Neural crest cell (in vitro differentiated cells): ENCODE measurements at places on chromosomes 5 and 9. TPM values are rescaled to one million over a fixed set of nuclear protein-coding genes. Genes with fewer than 3 reads are reported as not detected.

GRCh38 chr9:120264528-120264927 is 315.4 kb downstream of the CDK5RAP2 start:
- no peak for DNase-seq

Gene CCNO
- total RNA-seq: 0.28 TPM in 1 of 2 replicates, not detected in the other

DNA sequence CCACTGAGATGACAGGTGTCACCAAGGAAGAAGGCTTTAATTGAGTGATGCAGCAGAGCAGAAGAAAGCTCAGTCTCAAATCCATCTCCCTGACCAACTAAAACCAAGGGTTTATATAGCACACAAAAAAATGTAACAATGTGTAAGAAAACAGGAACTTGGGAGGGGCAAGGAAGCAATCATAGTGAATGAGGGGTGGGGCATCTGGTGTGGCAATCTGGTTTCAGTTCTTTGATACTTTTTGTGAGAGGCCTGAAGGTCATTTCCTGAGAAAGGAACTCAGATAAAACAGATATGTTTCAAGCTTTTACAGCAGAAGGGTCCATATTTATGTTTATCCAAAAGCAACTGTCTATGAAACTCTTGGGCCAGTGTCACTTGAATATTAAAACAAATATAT is 19.7 kb downstream of the CD180 start:
- DNase-seq: no peak

DNA sequence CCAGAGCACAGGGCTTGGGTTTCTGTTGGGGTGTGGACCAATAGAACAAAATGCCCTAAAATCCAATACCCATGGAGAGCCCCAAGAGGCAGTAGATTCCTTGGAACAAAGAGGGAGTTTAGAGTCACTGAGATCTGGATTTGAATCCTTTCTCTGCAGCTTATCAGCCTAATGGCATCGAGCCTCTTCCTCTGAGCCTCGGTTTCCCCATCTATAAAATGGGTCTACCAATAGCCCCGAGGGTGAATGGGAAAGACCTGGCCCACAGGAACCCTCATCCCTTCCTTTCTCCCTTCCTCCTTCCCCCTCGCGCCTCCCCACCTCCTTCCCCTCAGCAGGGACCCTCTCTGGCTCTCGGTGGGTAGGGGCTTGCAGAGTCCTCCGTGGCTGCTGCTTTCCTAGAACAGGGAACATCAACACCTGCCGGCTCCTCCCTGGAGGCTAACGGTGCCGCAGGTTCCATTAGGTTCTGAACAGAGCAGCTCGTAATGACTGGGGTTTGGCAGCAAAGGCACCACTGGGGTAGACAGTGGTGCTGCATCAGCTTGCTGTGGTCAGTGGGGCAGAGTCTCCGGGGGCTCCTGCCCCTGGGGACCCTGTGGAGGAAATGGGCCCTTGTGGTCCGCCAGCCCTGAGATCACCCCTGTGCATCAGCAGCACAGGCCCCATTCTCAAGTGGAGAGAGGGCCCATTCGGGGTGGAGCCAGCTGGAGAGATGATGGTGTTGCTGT is 40.3 kb downstream of the NEK6 start:
- DNase-seq: no peak

- DNase-seq: no peak
Observed at GRCh38 chr5:29382780-29383179, 1810.7 kb upstream of the CDH6 start.

- DNase-seq: no peak
Observed at GRCh38 chr5:135376961-135377624, 21.9 kb downstream of the MACROH2A1 start.

DNA sequence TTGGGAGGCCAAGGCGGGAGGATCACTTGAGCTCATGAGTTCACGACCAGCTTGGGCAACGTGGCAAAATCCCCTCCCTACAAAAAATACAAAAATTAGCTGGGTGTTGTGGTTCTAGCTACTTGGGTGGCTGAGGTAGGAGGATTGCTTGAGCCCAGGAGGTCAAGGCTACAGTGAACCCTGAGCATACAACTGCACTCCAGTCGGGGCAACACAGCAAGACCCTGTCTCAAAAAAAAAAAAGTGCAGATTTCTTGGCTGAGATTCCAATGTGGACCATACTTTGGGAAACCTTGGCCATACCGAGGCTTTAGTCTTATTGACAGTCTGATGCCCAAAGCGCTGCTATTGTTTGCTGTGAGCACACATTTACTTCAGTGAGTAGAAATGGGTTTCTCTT is 113.6 kb upstream of the CLINT1 start:
- DNase-seq: no peak

Gene PDGFRB
- 10.8 and 15.3 TPM in 2 replicates for total RNA-seq

- no peak for DNase-seq
Observed at GRCh38 chr5:78798673-78799029, 150.1 kb upstream of the LHFPL2 start.

DNA sequence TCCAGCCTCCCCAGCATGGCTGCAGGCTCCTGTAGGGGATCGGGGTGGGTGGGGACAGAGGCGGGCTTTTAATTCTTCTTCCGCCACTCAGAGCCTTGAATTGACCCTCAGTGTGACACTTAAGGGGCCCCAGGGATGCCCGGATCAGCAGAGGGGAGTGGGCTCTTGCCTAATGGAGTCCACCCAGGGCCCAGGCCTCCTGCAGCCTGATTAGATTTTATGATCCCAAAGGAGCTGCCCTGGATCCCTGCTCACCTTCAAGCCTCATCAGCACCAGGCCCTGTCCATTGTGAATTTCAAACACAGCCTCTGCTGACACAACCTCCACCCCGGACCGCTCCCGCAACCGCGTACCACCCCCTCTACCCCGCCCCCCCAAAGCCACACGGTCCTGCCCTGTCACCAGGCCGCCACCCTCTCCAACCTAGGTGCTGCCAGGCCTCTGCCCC is 214.1 kb upstream of the IER5L start:
- DNase-seq: no peak

Gene ANKH
- total RNA-seq: 28.6 and 32.3 TPM in 2 replicates

DNA sequence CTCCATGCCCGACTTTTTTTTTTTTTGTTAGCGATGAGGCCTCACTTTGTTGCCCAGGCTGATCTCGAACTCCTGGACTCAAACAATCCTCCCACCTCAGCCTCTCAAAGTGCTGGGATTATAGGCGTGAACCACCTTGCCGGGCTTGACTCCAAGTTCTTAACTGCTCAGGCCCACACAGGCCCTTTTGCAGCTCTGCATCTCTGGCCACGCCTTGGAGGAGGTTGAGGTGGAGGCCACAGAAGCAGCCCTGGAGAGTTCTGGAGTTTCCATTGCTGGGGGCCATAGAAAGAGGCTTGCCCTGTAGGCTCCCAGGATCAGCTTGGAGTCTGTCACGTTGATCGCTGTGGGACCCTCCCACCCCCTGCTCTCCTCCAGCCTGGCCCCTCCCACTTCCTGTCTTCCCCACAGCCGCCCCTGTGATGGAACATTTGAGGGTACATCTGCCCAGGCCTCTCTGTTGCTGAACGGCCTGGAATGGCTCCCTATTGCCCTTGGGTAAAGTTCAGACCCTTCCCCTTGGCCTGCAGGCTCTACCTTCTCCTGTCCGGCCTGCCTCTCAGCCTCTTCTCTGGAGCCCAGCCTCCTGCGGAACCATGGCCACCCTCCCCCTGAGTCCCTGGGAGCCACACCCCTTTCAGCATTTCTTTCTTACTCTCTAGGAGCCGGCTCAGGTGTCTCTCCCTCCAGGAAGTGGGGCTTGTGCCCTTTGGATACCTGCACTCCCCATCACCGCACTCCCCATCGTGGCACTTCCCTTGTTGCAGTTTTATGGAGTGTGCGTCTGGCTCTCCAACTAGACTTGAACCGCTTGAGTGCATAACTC is 30.4 kb upstream of the IER5L start:
- DNase-seq: no peak

Gene SNX2
- 72.7 and 75.6 TPM in 2 replicates for total RNA-seq

- peak; percentile 68 for DNase-seq
Observed at GRCh38 chr5:168885324-168886120, 306.4 kb upstream of the PANK3 start.

DNA sequence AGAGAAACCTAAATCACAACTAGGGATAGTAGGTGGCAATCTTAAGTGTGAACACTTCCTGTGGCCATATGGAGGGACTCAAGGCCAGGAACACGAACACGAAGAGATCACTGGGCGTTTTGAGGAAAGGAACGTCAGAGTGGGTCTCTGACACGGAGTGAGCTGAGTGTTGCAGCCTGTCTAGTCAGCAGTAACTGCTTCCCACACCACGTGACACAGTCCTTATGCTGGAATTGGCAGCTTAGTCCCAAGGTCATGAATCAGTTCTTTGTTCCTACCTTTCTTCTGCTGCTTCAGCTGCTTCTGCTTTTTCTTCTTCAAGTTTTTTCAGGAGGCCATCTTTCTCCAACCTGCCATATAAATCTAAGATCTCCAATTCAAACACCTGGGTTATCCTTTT is 18.2 kb downstream of the SPACA9 start:
- DNase-seq: no peak

DNA sequence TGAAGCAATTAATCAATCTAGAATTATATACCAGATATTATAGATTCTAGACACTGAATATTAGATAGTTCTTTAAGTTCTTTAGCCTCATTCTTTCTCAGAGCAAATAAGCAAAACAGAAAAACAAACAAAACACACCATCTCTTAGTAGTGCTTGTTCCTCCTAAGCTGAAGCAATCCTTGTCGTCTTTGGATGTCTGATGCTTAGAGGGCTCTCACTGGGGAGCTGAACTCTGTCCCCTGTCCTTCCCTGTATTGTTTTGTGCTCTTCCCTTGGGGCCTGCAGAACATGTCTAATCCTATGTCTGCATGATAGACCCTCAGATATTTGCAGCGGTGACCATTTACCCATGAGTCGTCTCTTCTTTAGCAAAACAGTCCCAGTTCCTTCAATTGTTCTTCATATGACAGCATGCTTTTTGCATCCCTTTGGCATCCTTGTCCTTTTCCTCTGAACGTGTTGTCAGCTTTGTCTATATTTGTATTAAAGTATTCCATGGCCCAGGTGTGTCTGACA is 114.3 kb downstream of the ARHGEF28 start:
- DNase-seq: no peak

DNA sequence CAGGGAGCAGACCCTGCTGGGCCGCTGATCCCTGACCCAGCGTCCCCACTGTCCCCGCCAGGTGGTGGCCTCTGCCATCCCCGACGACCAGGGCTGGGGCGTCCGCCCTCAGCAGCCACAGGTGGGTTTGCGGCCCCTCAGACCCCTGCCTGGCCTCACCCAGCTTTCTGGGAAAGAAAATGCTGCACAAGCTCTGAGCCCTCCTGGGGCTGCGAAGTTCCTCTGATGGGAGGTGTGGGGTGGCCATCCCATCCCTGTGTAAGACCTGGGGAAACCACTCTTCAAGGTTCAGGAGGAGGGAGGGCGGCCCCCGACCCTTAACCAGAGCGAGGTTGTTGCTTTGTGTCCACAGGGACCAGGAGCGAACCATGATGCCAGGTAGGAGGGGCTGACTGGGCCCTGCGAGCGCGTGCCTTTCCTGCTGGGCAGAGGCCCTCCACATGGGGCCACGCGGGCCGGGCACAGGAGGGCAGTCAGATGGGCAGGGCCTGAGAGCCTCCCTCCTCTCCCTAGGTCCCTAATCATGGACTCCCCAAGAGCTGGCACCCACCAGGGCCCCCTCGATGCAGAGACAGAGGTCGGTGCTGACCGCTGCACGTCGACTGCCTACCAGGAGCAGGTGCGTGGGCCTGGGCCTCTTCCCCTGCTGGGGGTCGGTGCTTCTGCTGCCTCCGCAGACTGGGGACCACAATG is 7.7 kb downstream of the NOXA1 start:
- DNase-seq: no peak

DNA sequence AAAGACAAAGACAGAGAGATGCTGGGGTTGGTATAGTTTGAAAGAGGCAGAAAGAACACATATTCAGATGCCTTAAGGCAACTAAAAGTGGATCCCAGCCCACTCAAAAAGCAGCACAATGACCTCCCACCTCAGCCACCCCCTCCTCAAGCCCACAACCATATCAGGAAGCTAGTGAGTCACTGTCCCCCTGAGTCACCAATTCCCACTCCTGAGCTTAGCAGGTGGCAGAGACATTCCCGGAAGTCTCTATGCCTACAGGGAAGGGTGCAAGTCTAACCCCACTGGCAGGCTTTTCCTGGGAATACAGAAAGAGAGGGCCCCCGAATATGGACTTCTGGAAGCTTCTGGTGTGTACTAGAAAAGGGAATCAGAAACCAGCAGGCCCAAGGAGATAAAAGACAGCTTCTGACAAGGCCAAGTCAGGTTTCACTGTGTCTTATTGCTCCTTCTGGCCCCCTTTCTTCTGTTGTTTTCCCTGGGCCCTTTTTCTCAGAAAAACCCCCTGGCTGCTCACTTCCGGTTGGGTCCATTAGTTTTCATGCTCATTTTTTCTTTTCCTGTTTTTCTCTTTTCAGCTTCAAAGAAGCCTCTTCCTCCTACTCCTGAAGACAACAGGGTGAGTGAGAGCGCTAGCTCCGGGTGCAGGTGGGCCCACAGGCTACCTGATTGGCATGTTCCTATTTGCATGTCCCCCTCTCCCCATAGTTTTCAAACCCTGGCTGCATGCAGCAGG is 36.8 kb downstream of the ITK start:
- DNase-seq: no peak

Gene GRM6
- total RNA-seq: not detected in 2 replicates

GRCh38 chr5:167378894-167379723 is 912.3 kb upstream of the WWC1 start:
- DNase-seq: no peak

Gene SLC4A9
- not detected in 2 replicates for total RNA-seq

DNA sequence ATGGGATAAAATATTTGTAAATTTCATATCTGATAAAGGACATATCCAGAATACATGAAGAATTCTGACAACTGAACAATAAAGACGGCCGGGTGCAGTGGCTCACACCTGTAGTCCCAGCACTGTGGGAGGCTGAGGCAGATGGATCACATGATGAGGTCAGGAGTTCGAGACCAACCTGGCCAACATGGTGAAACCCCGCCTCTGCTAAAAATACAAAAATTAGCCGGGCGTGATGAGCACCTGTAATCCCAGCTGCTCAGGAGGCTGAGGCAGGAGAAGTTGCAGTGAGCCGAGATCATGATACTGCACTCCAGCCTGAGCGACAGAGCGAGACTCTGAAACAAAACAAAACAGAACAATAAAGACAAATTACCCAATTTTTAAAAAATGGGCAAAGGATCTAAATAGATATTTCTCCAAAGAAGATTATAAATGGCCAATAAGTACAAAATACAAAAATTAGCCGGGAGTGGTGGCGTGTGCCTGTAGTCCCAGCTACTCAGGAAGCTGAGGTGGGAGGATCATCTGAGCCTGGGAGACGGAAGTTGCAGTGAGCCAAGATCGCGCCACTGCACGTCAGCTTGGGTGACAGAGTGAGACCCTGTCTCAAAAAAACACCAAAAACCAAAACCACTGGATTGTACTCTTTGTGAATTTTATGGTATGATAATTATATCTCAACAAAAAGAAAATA is 9.6 kb upstream of the NSD1 start:
- DNase-seq: no peak

Gene ENC1
- 130 and 135 TPM in 2 replicates for total RNA-seq

- no peak for DNase-seq
Observed at GRCh38 chr9:14888272-14888671, 22.0 kb downstream of the FREM1 start.

DNA sequence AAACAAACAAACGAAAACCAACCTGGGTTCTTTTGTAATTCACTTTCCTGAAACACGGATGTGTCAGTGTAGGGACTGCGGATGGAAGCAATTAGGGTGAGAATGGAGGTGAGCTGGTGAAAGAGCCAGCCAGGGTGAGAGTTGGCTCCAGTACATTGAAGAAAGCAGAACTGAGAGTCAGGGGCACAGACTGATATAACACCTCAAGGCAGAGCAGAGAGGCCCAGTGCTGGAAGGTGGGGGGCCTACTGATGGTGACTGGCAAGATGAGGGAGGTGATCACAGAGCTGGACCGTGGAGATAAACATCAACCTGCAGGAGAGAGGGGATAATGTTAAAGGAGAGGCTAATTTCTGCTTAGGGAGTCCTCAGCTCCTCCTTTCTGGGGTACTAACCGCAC is 221.1 kb downstream of the MAN2A1 start:
- DNase-seq: no peak
